ENCODE measurements at places on chromosomes 6 and 20.

- DNase-seq = no peak
Measured at GRCh38 chr6:118719351-118720124, 68.1 kb upstream of the CEP85L start.

GRCh38 chr6:147203311-147204059 lies 732 bp upstream of the STXBP5 start:
- DNase-seq = peak; percentile 79

GRCh38 chr6:101830501-101831031 lies 437.1 kb downstream of the GRIK2 start:
- no peak for DNase-seq

DNA sequence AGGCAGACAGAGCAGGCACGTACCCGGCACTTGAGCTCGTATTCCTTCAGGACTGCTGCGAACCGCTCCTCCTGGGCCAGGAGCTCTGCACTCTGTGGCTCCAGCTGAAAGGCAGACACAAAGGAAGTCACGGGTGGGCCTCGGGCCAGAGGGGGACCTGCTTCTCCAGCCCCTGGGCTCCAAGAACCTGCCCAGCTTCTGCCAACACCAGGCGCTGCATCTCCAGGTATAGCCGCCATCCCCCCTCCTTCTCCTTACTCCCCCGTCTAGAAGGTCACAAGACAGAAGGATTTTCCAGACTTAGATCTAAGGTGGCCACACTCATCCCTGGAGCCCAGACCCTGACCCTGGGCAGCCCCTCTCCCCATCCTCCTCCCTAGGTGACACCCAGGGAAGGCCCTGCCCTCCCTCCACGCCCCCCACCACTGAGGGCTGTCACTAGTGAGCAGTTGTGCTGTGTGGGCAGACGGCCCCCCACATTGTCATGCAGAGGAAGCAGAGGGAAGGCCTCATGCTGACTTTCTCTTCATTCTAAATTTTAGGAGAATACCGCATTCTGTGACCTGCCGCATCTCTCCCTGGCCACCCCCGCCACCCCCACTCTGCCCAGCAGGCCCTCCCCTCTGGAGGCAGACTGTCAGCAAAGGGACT lies 81.9 kb downstream of the GINS1 start:
- no peak for DNase-seq

- no peak for DNase-seq
Measured at GRCh38 chr6:131101911-131102680, 33.2 kb upstream of the AKAP7 start.

DNA sequence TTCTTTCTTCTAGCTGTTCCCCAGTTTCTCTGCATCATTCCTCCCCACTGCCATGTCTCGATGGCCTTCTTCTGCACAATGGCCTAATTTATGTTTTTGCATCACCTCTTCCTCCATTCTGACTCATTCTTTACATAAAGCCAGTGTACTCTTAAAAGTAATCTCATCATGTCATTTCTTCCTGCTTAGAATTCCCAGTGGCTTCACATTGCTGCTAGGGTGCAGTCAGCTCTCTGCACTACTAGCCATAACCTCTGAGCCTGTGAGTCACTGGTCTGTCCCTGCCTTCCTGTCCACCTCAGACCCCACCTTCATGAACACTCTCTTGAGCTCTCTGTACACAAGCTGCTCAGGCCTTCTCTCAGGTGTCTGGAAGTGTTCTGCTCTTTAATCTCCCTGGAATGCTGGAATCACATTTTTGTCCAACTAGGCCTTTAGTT lies 24.1 kb upstream of the TRIM27 start:
- DNase-seq = no peak

DNA sequence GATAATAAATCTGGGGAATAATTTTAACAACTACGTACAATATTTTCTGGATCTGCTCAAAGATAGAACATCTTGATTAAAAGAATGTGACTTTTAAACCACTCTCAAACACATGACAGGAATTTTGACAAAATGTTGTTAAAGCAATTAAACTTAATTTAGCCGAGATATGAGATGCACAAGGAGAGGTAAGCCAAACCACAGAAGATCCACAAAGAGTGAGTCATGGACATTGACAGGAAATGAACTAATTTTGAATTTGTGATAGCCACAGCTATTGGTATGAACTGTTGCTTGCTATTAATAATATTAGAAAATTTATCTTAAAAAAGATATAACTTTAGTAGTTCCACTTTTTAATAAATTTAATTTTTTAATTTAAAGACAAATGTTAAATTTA lies 27.8 kb upstream of the VGLL2 start:
- no peak for DNase-seq

DNA sequence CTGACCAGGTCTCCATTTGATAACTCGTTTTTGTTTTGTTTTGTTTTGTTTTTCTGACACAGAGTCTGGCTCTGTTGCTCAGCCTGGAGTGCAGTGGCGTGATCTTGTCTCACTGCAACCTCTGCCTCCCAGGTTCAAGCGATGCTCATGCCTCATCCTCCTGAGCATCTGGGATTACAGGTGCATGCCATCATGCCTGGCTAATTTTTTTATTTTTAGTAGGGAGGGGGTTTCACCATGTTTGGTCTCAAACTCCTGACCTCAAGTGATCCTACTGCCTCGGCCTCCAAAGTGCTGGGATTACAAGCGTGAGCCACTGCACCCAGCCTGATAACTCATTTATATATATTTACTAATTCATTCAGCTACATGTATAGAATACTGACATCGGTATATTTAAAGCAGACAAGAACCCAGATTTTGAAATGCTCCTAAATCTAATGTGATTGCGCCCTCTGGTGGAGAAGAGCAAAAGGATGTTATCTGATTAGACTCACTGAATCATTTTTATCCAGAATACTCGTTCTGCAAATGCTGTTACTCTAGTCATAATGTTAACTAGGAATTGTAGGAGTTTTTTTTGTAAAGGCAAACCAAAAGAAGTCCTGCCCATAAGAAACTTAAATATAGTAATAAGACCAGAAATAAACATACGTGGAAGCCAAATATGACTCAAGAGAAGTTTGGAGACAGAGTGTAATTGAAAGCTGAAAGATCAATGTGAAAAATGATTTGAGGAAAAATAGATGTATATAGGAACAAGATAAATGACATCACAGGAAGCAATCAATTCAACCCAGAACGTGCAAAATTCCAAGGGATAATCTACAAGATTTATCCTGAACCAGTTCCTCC lies 5.3 kb upstream of the COL12A1 start:
- no peak for DNase-seq

DNA sequence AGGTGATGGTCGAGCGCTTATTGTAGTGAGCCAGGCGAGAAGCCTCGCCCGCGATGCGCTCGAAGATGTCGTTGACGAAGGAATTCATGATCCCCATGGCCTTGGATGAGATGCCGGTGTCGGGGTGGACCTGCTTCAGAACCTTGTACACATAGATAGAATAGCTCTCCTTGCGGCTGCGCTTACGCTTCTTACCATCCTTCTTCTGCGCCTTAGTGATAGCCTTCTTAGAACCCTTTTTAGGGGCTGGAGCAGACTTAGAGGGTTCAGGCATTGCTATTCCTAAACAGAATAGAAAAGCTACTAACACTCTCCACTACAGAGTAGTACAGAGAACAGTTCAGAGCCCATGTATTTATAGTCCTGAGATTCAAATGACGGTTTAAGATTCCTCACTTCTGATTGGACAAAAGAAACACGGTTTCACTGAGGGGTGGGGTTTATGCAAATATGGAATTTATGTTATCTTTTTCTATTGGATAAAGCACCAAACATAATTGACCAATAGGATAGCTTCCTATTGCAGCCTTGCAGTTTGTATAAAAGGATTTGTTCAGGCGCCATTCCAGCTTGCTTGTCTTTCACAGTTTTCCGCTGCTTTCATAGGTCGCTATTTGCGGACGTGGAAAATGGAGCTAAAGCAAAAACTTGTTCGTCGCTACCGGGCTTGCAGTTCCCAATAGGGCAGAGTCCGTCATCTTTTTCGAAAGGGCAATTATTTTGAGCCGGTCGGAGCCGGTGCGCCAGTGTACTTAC lies 43.7 kb upstream of the HFE start:
- peak; percentile 80 for DNase-seq

DNA sequence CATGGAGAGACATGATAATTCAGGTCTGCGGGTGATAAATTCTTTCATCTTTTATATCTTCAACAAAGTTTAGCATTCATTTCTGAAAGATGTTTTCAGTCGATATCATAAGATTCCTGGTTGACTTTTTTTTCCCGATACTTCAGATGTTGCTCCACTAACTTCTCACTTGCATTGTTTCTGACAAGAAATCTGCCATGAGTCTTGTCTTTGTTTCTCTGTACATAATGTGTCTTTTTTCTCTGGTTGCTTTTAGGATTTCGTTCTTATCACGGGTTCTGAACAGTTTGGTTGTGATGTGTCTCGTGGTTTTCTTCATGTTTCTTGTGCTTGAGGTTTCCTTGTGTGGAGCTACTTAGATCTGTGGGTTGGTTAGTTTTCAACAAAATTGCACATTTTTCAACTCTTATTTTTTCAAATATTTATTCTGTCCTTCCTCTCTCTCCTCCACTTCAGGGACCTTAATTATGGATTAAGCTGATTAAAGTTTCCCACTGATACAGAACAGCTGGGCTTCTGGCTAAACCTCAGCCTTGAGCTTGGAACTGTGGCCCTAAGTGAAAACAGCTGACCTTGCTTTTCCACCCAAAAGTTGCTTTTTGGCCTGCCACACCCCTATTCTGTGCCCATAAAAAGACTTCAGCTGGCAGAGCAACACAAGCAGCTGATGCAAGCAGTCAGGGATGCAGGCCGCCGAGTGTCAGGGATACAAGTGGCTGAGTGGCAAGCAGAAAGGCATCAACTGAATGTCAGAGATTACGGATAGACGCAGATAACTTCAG lies 97.9 kb upstream of the SNX9 start:
- DNase-seq = no peak

DNA sequence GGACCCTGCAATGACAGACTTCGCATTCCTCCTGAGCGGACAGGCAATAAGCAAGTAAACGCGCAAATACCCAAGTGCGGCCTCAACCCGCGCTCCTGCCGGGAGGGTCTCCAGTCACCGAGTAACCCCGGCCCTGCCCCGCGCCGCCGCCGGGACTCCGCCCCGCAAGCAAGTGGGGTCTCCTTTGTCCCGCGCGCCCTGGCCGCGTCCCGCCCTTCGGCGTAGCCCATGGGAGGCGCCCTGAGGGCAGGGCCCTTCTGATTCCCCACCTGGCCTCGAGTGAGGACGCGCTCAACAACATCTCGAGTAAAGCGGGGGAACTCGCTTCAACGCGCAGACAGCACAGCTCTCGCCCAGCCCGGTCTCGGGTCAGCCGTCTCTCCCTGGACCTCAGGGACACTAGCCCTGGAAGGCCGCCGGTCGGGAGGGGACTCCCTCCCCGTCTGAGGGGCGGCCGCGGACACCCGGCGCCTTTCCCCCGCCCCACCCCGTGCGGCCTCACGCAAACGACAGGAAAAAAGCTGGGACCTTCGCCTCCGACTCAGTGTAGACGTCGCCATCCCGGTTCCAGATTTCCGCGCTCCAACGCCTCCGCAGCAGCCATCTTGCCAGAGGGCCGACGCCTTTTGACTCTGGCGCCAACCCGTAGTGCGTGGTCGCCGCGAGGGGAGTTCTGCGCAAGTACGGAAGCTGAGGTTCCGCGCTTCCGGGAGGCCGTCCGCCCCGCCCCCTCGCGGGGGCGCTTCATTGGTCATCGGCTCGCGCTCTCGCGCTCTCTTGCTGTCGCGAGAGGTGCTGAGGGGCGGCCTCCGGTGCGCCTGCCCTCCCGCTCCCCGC lies 461 bp upstream of the GID8 start:
- DNase-seq = peak; percentile 94

DNA sequence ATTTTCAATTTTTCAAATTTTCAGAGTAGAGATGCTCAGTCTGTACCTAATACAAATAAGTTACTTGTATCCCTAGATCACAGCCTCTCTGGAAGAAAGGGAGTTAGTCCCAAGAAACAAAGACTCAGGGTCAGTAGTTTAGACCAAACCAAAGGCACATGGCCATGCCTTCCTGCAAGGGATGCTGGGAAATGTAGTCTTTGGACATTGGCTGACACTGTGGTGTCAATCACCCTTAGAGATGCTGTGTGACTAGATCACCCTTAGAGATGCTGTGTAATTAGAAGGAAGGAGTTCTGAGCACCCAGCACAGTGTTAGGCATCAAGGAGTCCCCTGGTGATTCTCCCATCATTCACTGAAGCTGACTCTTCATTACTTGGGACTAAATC lies 202.1 kb downstream of the NFATC2 start:
- no peak for DNase-seq

GRCh38 chr6:42193491-42193894 lies 1.3 kb downstream of the GUCA1B start:
- no peak for DNase-seq

DNA sequence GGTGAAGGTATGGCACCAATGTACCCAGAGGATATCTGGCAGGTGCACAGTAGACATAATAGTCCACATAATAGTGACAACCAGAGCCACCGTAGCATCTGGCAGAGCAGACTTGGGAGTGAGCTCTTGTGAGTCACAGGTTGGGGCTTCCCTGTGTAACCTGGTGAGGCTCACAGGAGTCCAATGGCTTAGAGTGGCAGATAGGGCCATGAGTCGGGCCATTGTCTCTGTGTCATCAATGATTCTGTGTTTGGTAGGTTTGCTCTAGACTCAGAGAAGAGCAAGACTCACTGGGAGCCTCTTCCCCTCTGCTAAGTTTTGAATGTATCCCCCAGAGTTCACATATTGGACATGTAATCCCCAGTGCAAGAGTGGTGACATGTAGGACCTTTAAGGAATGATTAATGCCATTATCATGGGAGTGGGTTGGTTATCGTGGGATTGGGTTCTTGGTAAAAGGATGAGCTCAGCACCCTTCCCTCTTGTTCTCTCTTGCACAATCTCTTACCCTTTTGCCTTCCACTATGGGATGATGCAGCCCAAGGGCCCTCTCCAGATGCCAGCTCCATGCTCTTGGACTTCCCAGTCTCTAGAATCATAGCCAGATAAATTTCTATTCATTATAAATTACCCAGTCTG lies 22.6 kb upstream of the SIRPA start:
- no peak for DNase-seq

DNA sequence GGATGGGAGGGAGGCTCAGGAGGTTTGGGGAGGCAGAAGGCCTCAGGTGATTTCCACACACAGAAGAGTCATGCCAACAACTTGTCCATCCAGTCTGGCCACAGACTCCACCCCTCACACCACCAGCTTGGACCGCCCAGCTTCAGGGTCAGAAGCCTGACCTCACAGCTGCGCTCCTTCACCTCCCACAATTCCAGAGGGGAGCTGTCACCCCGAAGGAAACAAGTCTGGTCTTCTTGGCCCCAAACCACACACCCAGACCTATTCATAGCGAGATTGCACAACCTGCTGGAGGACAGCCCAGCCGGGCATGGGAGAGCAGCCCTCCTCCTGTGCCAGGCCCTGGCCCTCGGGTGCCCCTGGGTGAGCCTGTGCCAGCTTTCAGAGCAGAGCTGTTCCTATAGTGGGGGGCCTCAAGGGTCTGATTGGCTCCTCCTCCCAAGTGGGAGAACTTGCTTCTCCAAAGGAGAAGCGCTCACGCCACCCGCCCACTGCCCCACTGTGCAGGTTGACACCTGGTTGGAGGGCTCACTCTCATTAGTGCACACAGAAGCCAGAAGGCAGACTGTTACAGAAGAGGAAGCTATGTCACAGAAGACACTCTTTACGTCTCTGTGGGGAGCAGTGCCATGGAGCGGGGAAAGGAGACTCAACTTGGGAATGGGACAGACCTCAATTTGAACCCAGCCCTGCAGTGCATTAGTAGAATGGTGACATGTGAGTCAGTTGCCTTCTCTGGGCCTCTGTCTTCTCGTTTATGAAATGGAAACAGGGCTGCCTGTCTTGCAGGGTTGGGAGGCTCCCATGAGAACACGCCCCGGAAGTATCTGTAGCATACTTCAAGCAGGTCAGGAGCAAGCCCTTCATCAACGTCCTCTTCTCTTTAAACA lies 128.8 kb downstream of the FOXO3 start:
- peak; percentile 52 for DNase-seq
